ENCODE measurements at places on chromosomes 7 and 10. TPM values are rescaled to one million over a fixed set of nuclear protein-coding genes. Genes with fewer than 3 reads are reported as not detected.

DNA sequence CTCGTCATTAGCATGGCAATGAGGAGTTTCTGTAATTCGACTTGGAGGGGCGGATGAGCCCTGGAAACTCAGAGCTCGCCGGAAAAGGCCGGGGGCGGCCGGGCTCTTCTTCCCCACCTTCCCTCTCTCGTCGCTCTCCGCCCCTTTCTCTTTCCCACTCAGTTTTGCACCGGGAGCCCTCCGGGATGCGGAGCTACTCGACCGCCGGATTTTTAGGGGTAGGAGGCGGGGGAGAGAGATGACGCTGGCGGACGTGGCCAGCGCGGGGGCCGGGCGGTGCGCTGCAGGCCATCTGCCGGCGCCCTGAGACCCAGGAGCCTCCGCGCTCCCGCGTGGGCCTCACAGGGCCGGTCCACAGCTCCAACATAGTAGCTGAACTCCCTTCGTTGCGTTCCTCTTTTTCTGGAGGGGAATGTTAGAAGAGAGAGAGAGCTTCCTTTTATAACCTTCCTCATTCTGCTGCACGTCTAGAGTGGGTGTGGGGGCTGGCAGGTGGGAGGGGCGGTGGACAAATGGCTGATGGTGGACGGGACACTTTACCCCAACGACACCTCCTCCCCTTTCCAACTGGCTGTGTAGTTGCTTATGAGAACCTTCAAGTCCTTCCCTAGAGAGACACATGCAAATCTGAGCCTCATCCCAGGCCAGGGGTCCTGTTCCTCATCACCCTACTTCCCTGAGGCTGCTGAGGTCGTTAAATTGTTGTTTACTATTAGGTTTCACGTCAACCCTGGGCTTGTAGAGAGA lies 1.1 kb upstream of the HOXA1 start:
- no peaks in the 10 kb centered on the region for H3K27me3 ChIP-seq
- H3K27ac ChIP-seq, result no peak overlapping the region
- peak overlapping the region; percentile 70 for H3K4me3 ChIP-seq
- no peak for DNase-seq

- H3K4me3 ChIP-seq, result no peak overlapping the region
- H3K27me3 ChIP-seq, result peaks cover 9% of the 10 kb centered on the region
- H3K36me3 ChIP-seq, result no peaks in the 10 kb centered on the region
These were observed 411.5 kb downstream of the TYW1 start for GRCh38 chr7:67408109-67408508.

GRCh38 chr7:155489158-155489840 lies 31.4 kb downstream of the EN2 start:
- no peaks in the 10 kb centered on the region for H3K4me1 ChIP-seq
- H3K36me3 ChIP-seq, result no peaks in the 10 kb centered on the region
- H3K27ac ChIP-seq, result no peak overlapping the region
- H3K4me3 ChIP-seq, result no peak overlapping the region
- H3K27me3 ChIP-seq, result peaks cover 96% of the 10 kb centered on the region

DNA sequence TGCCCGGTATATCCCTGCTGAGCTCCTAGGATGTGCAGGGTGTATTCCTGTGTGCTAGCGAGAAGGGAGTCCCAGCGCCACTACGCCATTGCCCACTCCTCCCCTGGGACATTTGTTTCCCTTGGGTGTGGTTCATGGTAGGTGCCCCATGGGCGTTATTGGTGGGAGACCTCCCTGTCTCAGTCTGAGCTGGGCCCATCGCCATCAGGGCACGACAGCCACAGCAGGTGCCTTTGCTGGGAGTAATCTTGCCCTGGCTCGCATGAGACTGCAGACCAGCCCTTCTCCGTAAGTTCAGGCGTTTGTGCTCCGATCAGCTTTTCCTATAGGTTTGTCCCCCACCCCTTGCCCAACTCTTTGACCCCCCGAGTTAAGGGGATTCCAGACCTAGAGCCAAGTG lies 137.3 kb upstream of the SH2B2 start:
- H3K4me3 ChIP-seq, result no peak overlapping the region
- no peak overlapping the region for H3K27ac ChIP-seq
- H3K27me3 ChIP-seq, result no peaks in the 10 kb centered on the region
- DNase-seq, result no peak

- peaks cover 15% of the 10 kb centered on the region for H3K36me3 ChIP-seq
- no peak overlapping the region for H3K27ac ChIP-seq
These were observed 80.0 kb downstream of the RBM33 start for GRCh38 chr7:155724327-155725005.

Gene PLPP4
- total RNA-seq, result not detected

DNA sequence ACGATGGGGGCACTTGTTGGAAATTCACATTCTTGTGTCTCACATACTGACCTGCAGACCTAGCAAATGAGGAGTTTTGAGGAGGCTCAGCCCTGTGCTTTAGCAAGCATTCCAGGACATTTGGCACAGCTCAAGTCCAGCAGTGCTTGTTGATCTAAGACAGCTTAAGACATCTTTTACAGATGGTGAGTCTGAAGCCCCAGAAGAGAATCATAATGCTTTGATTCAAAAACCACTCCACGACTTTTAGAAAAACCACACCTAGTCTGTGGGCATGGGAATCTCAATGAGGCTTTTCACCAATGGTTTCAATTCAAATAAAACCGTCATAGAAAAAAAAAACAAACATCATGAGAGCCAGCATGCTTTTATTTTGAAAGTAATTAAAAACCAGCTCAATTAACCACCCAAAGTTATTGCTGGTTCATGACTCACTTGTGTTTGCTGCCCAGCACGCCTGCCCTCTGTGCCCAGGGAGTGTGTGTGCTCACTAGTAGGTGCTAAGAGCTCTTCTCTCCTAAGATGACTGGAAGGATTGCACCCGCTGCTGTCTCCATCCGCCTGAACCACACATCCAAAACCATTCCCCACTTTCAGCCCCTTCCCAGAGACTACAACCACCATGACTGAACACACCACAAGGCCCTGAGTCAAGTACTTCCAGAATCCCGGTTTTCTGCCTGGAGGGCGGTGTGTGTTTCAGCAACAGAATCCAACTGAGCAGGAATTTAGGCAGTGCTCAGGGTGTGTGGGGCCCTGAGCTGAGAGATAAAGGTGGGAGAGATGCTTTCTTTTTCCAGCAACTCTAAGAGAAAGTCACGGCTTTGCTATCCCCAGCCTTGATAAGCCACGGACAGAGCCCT lies 130.2 kb upstream of the ADAM12 start:
- no peak overlapping the region for H3K27ac ChIP-seq
- H3K4me3 ChIP-seq, result no peak overlapping the region
- H3K4me1 ChIP-seq, result no peaks in the 10 kb centered on the region
- no peaks in the 10 kb centered on the region for H3K27me3 ChIP-seq
- no peak for DNase-seq

DNA sequence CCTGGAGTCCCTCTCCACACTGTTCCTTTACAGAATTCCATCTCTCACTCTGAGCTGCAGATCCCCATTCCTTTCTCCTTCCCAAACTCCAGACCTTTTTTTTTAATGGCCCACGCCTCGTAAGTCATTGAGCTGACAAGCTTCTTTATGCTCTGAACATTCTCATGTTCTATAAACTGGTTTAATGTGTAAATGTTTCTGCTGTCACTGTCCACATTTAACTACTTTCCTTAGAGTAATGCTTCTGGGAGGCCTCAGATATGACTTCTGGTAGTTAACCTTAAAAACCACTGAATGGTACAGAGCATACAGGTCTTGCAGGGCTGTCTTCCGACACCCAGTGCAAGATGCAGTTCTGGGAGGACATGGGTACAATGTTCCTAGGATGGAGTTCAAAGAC lies 71.1 kb upstream of the CAMK2B start:
- H3K4me3 ChIP-seq, result no peak overlapping the region
- no peak overlapping the region for H3K27ac ChIP-seq
- H3K4me1 ChIP-seq, result no peaks in the 10 kb centered on the region
- H3K27me3 ChIP-seq, result no peaks in the 10 kb centered on the region

Gene FAM25C
- total RNA-seq, result not detected

DNA sequence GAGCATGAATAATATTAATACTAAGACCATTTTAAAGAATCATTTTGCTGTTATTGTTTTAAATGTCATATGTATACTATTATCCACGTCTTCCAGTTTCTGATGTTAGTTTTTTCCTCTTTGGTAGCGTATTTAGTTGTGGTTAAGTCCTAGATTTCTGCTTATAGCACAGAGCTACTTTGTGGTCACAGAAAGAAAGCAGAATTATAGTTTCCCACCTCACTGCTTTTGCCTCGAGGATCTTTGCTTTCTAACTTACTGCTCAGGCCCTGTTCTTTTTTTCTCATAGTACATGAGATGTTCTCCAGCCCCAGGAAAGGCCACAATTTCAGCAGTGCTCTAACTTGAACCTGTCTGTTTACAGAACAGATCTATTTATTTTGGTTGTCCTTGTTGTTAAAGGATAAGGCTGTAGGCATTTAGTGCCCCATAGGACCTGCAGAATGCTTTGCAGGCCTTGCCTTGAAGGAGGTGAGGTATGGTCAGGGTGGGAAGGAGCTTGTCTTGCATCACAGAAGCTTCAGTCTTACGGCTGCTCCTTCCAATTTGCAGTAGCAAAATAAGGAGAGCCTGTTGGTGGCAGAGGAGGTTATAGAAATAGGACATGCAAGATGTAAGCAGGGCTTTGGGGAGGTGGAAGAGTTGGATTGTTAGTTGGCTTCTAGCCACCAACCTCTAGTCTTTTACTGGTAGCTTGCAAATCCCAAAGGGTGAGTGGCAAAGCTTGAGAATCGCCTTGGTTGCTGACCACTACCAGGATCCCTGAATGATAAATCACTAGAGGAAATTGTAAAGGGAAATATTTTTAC lies 129.1 kb downstream of the LRRC4 start:
- peaks cover 24% of the 10 kb centered on the region for H3K4me1 ChIP-seq
- H3K27me3 ChIP-seq, result no peaks in the 10 kb centered on the region
- H3K4me3 ChIP-seq, result no peak overlapping the region
- DNase-seq, result no peak

DNA sequence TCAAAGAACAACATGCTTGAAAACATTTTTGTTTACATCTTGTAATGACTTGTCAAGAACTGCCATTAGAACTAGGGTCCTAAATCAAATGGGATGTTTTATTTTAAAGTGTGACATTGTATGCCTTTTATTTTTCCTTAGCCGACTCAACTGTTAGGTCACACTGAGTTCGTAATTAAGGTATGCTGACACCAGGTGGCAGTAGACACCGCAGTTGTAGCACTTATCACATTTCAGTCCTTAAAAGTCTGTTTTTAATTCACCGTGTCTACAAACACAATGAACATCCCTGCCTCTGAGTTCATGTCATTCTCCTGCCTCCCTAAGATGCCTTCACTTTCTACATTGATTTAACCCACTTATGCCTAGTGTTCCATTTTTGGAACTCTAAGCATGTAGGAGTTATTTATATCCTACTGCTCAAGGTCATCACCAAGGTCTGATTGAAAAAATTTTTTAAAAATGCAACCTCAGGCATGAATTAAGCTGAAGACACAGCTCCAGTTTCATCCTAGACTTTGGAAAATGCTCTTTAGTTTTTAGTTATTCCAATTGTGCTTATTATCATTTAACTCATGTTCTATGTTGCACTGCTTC lies 186.1 kb downstream of the BMPER start:
- peak; percentile 66 for DNase-seq
- H3K4me3 ChIP-seq, result no peak overlapping the region
- no peaks in the 10 kb centered on the region for H3K36me3 ChIP-seq

GRCh38 chr7:7720750-7721621 lies 2.6 kb upstream of the RPA3 start:
- no peak overlapping the region for H3K4me3 ChIP-seq
- DNase-seq, result no peak
- H3K27me3 ChIP-seq, result no peaks in the 10 kb centered on the region
- H3K36me3 ChIP-seq, result peaks cover 6% of the 10 kb centered on the region
- peaks cover 20% of the 10 kb centered on the region for H3K4me1 ChIP-seq

DNA sequence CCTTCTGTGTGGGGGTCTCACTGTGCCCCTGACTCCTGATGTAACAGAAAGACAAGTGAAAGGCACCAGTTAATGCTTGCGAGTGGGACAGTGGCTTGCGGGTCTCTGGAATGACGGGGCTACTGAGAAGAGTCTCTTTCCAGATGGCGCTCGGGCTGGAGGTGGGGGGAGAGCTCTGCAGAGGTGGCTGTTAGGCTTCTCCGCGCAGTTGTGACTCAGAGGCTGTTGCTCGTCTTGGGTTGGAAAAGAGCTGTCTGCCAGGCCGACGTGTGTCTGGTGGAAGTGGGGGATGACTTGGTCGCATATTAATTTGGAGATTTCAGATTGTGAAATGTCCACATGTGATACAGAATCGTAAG lies 27.9 kb upstream of the SH2B2 start:
- H3K27ac ChIP-seq, result no peak overlapping the region
- H3K4me1 ChIP-seq, result no peaks in the 10 kb centered on the region

Gene GIMAP7
- total RNA-seq, result not detected

Gene C10orf67
- total RNA-seq, result 0.45 TPM

Gene MYH16
- 0.97 TPM for total RNA-seq

Gene OR2A1
- not detected for total RNA-seq

DNA sequence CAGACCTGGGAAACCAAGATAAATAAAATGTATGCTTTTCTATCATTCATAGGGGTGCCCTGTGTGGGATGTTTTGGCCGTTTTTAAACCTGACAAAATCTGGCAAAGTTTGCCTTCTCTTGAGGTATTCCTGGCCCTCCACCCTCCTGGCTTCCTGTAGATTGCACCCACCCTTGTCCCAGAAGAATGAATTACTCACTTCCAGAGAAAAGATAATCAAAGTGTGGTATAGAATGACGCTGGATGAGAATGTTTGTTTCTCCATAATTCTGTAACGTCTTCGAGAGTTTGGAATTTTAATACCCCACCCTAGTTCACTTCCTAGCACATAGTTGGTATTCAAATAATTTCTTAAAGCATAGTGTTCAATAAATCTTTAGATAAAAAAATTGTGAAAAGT lies 519.7 kb upstream of the PFKP start:
- DNase-seq, result no peak
- no peaks in the 10 kb centered on the region for H3K27me3 ChIP-seq
- H3K36me3 ChIP-seq, result no peaks in the 10 kb centered on the region
- H3K27ac ChIP-seq, result no peak overlapping the region
- H3K4me1 ChIP-seq, result no peaks in the 10 kb centered on the region
- no peak overlapping the region for H3K4me3 ChIP-seq

- DNase-seq, result no peak
- H3K27ac ChIP-seq, result no peak overlapping the region
- peaks cover 8% of the 10 kb centered on the region for H3K4me1 ChIP-seq
- no peaks in the 10 kb centered on the region for H3K27me3 ChIP-seq
These were observed 51.6 kb downstream of the RNLS start for GRCh38 chr10:88531392-88532052.

Gene PRTFDC1
- total RNA-seq, result 22.7 TPM

Gene SYCE1
- total RNA-seq, result not detected

- no peaks in the 10 kb centered on the region for H3K36me3 ChIP-seq
- no peak overlapping the region for H3K4me3 ChIP-seq
- H3K27ac ChIP-seq, result no peak overlapping the region
- no peak for DNase-seq
- peaks cover 91% of the 10 kb centered on the region for H3K27me3 ChIP-seq
These were observed 61.5 kb downstream of the INSIG1 start for GRCh38 chr7:155358948-155359712.

Data from Calu3 (cell line).